ENCODE measurements at places on chromosomes 4 and X.

GRCh38 chr4:110344165-110344564 is 131.8 kb upstream of the ENPEP start:
- DNase-seq: no peak

- DNase-seq: no peak
Measured at GRCh38 chrX:71111921-71112431, 599 bp upstream of the IL2RG start.

DNA sequence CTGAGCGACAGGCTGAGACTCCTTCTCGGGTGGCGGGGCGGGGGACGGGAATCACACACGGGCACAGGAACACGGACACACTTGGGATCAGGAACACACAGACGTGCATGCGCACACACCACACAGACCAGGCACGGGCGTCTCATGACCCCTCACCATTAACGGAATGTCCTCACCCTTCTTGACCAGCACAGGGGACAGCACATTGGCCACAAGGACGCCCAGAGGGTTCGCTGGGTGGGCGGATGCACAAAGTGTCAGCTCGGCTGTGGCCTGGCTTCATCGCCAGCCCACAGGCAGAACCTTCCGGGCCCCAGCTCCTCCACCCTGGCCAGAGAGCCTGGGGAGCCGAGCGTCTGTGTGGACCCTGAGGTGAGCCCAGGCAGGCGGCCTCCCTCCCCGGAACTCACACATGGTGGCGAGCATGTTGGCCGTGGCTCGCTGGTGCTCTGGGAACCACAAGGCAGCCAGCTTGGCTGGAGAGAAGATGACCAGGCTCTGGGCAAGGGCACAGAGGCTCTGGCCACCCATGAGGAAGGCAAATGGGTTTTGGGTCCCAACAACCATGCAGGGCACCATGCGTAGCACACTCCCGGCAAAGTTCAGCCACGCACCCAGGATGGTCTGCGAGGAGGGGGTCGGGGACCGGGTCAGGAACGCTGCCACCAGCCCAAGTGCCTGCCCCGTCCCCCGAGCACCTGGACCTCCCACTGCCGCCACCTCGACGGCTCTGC is 3.1 kb downstream of the SLC49A3 start:
- DNase-seq: no peak

GRCh38 chr4:38684951-38685844 is 21.2 kb downstream of the KLF3 start:
- no peak for DNase-seq

- DNase-seq: no peak
Measured at GRCh38 chr4:136241221-136241986, 1290.9 kb downstream of the PCDH18 start.

DNA sequence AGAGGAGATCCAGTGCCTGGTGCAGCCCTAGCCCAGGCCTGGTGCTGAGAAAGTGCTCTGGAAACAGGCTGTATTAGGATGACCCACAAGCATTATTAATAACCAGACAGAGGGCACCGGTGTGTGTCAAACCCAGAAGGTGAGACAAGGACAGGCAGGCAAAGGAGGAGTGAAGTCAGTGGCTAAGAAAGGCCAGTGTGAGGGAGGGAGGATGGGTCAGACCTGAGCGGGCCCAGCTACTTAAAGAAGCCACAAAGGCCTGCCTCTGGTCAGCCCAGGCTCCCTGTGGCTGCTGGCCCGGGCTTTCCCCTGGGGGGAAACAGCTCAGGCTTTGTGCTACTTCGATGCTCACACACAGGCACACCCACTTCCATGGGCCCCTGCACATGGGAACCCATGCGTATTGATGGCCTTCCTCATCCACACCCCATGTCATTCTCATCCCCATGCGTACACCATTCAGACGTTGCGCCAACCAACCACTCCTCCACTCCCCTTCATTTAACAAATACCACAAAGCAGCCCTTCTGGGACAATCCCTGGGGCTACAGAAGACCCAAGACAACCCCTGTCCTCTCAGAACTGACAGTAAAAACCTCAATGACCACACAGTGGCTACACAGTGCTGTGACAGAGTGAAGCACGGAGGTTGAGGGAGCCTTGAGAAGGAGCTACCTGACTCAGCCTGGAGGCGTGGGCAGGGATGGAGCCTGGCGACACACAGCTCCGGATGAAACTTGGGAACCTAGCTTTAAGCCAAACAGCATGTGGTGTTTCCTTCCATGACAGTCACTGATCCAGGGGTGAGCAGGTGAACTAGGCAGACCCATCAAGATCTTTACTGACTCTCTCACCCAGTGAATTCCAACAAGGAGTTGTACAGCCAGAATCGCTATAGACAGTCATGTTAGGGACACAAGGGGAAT is 24.9 kb upstream of the MTM1 start:
- DNase-seq: no peak

DNA sequence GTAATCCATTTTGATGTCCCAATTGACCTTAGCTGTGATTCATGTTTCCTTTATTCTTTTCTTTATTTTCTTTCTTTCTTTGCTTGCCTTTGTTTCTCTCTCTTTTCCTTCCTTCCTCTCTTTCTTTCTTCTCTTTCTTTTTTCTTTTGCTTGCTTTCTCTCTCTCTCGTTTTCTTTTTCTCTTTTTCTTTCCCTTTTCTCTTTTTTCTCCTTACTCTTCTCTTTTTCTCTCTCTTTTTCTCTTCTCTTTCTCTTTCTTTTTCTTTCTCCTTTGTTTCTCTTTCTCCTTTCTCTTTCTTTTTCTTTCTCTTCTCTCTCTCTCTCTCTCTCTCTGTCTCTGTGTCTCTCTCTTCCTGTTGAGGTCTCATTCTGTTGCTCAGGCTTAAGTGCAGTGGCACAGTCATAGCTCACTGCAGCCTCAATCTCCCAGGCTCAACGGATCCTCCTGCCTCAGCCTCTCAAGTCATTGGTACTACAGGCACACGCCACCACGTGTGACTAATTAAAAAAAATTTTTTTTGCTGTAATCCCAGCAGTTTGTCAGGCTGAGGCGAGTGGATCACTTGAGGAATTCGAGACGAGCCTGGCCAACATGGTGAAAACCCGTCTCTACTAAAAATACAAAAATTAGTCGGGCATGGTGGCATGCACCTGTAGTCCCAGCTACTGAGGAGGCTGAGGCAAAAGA is 8.0 kb upstream of the DHRSX start:
- DNase-seq: no peak

- no peak for DNase-seq
Measured at GRCh38 chr4:38082424-38083385, 122.5 kb downstream of the PTTG2 start.

GRCh38 chr4:151233600-151233999 is 43.4 kb upstream of the PRSS48 start:
- DNase-seq: no peak

DNA sequence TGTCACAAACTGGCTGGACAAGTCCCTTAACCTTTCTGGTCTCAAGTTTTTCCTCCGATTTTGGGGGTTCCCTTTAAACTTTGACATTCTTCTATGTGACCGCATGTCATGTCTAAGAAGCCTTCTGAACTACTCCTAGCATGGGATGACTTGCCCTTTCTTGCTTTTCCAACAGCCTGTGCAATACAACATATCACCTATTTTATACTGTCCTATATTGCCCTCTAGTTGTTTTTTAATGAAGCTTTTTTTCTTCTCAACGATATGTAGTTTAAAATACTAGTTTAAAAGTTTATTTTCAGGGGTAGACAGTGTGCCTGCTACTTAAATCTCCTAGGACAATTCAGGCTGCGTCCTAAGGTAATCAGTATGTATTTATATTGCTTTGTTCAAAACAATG is 1.0 kb upstream of the IGBP1 start:
- DNase-seq: no peak

- no peak for DNase-seq
Measured at GRCh38 chr4:105267280-105267679, 120.6 kb downstream of the TET2 start.

- no peak for DNase-seq
Measured at GRCh38 chr4:126748736-126749135, 884.0 kb upstream of the INTU start.

DNA sequence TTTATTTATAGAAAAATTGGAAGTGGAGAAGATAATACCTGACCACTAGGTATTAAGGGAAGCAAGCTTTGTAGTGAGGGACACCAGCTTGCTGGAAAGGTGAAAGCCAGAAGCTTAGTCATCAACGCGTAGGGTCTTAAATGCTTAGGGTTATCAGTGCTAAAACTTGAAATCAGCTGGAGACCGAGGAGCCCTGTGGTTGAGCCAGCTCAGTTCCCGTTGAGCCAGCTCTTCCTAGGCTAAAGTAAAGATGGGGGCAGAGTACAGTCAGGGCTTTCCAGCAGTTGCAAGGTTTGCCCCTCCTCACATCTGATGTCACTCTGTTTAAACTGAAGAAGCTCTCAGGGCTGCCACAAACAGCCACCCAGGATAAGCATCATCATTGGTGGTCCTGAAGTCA is 240.7 kb downstream of the DCLK2 start:
- DNase-seq: no peak

DNA sequence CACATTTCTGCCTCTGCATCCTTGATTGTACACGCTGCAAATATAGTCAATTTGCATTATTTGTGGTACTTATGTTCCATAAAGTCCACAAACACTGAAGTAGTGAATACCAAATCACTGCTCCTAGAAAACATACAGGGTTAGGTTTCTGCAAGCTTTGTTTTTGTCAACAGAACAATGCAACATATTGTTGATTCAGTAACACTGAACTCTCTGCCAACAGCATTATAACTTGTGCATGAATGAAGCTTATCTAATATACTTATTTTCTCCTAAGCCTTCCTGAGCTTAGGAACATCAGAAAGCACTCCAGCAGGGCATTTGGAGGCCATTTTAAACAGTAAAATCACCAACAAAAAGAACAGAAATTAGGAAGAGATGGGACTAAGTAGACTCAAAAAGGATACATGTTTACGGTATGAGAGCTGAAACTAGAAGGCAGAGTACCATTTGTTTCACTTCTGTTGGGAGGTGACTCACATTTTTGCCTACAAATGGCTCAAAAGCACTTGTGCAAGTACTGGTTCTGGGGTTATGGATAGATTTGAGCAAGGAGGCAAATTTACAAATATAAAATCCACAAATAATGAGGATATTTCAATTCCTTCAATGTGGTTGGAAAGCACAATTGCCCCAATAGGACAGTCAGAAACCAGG is 14.1 kb downstream of the COX18 start:
- no peak for DNase-seq

DNA sequence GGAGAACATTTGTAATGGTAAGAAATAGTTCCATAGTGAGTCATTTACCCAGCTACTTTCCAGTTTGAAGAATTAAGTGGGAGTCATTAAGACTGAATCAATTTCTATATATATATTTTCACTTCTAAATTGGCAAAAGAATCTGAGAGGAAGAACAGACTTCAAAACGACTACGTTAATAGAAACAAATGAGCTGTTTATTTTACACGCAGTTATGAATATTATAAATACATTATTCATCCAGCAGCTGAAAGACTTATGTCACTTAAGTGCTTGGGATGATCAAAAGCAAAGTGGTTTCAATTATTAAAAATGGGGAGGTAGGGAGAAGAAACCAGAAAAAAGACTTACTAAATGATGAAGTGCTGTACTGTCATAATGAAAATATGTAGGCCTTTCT is 260.5 kb upstream of the DDX53 start:
- DNase-seq: no peak

- DNase-seq: no peak
Measured at GRCh38 chr4:153934688-153935017, 145.8 kb upstream of the SFRP2 start.

GRCh38 chr4:148787831-148788477 is 345.7 kb upstream of the NR3C2 start:
- DNase-seq: no peak

DNA sequence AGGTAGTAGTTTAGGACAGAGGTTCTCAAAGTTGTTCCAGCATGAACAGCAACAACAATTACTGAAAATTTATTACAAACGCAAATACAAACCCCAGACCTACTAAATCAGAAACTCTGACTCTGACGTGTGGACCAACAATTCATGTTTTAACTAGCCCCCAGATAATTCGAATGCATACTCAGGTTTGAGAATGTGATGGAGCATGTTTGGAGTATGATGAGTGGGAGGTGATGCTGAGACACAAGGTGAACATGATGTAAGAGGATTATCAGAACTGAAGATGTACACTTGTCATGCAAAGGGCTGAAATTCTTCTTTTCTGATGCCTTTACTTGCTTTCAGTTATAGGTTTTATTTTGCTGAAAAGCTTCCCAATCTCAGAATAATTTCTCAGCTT is 323.0 kb downstream of the INPP4B start:
- DNase-seq: no peak

DNA sequence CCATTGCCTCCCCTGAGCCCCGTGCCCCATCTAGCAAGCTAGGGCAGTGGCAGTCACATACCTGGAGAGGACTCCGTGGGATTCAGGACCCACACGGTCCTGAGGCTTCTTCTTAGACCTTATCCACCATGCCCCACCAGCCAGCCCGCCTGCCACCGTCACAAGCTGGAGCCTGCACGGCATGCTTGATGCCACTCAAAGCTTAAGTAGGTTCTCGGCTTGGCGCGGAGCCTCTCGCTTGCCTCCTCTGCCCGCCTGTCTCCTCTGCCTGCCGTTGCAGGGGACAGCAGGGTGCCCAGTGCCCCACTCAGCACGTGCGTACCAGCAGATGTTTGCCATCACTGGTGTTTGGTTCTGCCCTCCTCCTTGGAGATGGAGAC is 14.1 kb downstream of the PSAPL1 start:
- no peak for DNase-seq

GRCh38 chr4:86957215-86957614 is 22.4 kb downstream of the AFF1 start:
- no peak for DNase-seq

- no peak for DNase-seq
Measured at GRCh38 chrX:110182362-110182761, 135.5 kb downstream of the AMMECR1 start.

DNA sequence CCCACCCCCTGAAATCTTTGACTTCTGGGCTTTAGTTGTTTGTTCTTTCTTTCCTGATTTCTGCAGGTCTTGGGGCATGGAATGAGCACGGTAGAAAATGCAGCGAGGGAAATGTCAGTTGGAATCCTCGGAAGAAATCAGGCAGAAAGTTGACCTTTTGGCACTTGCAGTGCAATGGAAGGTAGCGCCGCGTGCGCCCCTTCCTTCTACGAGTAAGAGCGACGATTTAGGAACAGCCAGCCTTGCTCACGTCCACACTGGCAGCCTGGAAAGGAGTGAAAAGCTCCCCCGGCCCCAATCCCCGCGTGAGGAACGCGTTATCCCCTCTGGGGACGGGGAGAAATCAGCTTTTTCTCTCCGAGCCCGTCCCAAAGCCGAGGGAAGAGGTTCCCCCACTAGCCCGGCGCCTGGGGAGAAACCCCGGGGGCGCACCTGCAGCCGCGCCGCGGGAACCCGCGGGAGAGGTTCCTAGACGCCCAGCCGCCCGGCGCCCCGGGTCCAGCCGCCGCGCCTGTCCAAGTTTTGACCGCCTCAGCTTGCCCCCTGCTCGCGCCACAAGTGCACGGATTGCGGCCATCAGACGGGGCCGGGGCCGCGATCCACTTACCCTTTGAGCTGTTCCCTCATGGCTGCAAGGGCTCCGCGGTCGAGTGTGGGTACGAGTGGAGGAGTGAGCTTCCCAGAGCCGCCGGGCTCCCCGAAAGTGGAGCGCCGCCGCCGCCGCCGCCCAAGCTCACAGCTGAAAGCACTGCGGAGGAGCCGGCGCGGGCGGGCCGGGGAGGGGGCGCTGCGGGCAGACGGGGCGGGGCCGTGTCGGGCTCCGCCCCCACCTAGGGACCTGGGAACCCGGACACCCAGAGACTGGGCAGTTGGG is 194.6 kb upstream of the FTHL17 start:
- DNase-seq: no peak

GRCh38 chrX:107766470-107767150 is 9.0 kb downstream of the TSC22D3 start:
- no peak for DNase-seq

All from activated CD4-positive, alpha-beta T cell treated with anti-CD3 and anti-CD28 coated beads for 24 hours (primary cell).